Sigmoid colon (tissue), 7 donors: ENCODE measurements at places on chromosomes 12 and 14. TPM values are rescaled to one million over a fixed set of nuclear protein-coding genes. Genes with fewer than 3 reads are reported as not detected.

DNA sequence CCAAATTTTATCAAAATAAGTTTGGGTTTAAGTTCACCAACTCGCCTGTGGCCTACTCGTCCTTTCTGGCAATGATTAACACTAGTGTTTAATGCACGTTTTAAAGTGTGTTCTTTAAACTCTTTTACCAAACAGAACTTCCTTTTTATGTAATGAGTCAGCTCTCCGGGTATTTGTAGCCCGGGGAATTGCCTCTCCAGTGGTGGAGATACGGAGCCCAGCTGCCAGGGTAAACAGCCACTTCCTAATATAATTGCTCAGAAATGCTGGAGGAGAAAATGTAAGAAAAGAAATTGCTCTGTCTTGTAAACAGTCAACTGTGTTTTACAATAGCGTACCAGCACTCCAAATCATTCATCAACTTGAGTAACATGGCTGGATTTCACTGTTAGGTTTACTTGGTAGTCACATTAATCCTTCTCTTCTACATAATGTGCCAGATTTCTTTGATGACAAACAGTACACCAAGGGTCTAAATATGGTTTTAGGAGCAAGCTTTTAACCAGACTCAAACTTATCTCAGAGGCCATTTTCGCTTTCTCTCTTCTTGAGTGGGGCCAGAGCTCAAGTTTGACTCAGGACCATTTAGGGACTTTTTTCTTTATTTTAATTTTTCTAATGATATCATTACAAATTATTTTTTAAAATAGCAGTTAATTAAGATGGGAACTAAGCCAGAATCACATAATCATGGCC, 101.2 kb upstream of the SLC38A2 start:
- peak; percentile 81 for DNase-seq

DNA sequence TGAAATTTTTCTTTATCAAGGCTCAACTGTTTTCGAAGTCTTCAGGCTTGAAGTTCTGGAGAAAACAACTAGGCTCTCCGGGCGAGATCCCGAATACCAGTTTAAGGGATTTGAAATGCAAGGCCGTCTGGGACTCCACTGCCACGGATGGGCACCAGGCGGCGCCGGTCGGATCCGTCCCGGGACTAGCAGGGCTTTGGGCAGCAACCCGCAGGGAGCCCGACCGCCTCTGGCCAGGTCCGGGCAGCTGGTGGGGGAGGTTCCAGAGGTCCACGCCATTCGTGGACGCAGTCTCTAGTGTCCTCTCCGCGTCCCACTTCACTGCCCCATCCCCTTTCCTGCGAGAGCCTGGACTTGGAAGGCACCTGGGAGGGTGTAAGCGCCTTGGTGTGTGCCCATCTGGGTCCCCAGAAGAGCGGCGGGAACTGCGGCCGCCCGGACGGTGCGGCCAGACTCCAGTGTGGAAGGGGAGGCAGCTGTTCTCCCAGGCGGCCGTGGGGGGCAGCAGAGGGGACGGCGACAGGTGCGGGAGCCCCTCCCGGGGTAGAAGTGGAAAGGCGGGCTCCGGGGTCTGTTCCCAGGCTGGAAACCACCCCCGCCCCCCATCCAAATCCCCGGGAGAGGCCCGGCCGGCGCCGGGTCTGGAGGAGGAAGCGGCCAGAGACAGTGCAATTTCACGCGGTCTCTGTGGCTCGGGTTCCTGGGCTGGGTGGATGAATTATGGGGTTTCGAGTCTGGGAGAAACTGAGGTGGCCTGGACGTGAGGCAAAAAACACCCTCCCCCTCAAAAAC, 838 bp upstream of the ERBB3 start:
- peak; percentile 93 for DNase-seq

DNA sequence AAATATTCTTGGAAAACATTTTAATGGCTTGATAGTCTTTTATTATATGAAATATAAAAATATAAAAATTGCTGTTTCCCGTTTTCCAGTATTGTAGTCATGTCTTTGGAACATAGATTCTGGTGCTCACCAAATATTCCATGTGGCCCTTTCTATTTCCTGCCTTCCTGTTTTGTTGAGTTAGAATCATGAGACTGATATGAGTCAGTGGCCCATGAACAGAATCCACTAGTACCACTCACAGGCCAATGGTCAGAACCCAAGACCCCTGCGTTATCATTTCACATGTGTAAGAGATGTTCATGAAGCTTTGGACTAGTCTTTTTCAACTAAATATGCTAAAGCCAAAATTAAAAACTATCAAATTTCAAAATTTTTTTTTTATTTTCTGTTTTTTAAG, 56.9 kb downstream of the BICD1 start:
- DNase-seq, result no peak

DNA sequence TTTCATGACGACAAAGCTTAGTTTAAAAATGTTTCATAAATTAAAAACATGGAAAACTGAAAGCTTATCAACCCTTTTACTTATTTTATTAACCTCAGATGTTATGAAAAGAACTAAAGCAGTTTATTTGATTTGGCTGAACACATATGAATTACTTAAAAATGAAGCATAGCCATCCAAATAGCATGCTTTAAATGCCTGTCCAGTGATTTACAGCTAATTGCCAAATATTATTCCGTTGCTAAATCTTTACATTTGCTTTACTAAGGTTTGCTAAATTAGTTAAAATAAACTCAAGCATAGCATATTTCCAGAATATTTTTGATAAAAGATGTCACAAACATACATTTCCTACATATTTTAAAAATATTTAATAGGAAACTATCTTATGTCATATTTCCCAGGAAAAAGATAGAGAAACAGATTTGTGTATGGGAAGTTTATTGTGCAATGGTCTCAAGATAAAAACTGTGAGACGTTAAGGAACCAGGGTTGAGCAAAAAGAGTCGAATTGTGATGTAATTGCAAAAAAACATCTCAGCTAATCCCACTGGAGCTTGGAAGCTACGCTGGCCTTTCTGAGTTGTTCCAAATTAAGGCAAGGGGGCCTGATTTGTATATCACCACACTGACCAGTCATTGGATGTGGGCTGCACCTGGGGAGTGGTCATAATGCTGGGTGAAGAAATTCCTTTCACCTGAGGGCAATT, 25.8 kb downstream of the GPR135 start:
- no peak for DNase-seq

DNA sequence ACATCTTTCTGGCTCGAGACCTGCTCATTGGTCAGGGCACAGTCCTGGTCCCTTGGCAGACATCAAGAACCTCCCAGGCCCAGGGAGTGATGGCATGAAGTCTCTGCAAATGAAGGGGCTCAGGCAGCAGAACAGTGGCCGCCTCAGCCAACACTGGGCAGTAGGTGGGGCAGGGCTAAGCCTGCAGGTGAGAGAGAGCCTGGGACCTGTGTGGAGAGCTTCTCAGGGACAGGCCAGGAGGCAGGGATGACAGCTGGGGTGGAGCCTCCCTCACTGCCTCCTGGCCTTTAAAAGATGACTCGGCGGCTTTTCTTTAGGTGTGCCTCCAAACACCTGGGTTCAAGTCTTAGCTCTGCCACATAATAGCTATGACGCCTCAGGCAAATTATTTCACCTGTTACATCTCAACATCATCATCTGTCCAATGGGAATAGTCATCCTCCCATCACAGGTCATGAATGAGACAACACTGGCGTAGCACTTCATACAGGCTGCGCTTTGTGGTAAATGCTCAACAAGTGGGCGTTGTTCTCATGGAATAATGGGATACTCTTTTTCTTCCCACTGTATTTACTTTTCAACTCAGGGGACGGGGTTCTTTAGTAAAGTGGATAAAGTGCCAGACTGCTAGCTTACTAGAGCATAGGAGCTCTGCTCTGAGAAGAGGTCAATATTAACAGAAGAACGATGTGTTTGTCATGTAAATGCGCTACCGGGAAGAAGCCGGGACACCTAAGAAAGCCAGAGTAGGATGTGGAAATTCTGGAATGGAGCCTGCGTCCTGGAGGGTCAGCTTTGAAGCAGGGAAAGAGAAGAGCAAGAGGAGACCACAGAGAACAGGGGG, 277.4 kb downstream of the FOXN3 start:
- no peak for DNase-seq

GRCh38 chr14:95190346-95190840, 33.1 kb upstream of the DICER1 start:
- no peak for DNase-seq

- DNase-seq, result no peak
Measured at GRCh38 chr14:45120096-45120495, 14.2 kb downstream of the FKBP3 start.

DNA sequence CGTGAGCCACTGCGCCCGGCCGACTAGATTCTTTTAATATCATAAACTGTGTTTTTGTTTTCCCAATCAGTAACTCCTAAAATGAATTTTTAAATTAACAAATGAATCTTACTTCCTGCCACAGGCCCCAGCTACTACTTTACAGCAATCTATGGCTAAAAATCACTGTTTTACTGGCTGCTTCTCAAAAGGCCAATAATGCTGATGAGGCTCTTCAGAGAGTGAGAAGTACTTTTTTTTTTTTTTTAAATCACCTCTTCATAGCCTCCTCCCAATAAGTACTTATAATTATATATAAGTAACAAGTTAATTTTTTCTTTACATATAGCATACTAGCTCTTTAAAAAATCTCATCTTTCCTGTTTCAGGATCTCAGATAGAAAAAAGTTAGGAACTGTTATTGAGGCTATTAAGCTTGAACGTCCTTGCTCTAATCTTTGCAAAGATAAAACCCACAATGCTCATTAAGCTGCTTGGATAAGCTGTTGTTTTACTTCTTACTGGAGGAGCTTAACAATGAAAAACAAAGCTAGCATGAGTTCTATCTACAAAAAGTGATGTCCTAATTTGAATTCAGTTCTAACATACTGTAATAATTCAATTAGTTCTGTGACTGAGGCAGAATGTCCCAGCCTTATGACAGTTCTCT, 12.8 kb upstream of the WDR20 start:
- no peak for DNase-seq

- no peak for DNase-seq
Measured at GRCh38 chr12:26599096-26599695, 233.8 kb downstream of the ITPR2 start.

GRCh38 chr14:104333646-104334423, 195.4 kb downstream of the KIF26A start:
- DNase-seq, result no peak

DNA sequence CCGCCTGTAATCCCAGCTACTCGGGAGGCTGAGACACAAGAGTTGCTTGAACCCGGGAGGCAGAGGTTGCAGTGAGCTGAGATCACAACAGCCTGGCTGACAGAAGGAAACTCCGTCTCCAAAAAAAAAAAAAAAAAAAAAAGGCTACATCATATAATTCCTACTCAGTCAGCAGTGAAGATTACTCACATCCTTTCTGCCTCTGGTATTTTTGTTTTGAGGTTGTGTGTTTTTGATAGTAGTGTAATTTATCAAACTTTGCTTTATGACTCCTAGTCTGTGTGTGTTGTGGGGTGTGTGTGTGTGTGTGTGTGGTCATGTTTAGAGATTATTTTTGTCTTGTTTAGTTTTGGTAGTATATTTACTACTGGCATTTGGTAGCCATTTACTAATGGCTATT, 29.8 kb upstream of the DLGAP5 start:
- DNase-seq, result no peak

GRCh38 chr12:6925540-6926279, 2.0 kb upstream of the ATN1 start:
- DNase-seq, result peak; percentile 95

The CAPRIN2 gene
- polyA plus RNA-seq, result 6.9 TPM

The MOAP1 gene
- 22.9 TPM for polyA plus RNA-seq

The OR4K5 gene
- not detected for polyA plus RNA-seq

The GARIN6 gene
- polyA plus RNA-seq, result not detected

The IKZF4 gene
- polyA plus RNA-seq, result 0.92 TPM
